ENCODE measurements at places on chromosomes 1 and 21. TPM values are rescaled to one million over a fixed set of nuclear protein-coding genes. Genes with fewer than 3 reads are reported as not detected.

ADAMTSL4 gene
- total RNA-seq = 18.4 TPM

TMEM79 gene
- 9.1 TPM for total RNA-seq

DCST1 gene
- total RNA-seq = not detected

KAZN gene
- 6.8 TPM for total RNA-seq

ATP1A2 gene
- not detected for total RNA-seq

CHRM3 gene
- total RNA-seq = not detected

DISC1 gene
- total RNA-seq = 0.47 TPM

SUSD4 gene
- total RNA-seq = 0.47 TPM

TXNDC12 gene
- total RNA-seq = 53.7 TPM

SPRR2A gene
- 0.39 TPM for total RNA-seq

TRMT13 gene
- total RNA-seq = 10.4 TPM

RBP7 gene
- 1.4 TPM for total RNA-seq

KDM5B gene
- total RNA-seq = 40.5 TPM

PLA2G2A gene
- not detected for total RNA-seq

RNF223 gene
- total RNA-seq = 0.08 TPM

GBP6 gene
- total RNA-seq = 0.61 TPM

MANEAL gene
- total RNA-seq = 0.78 TPM

TENT5C gene
- 0.15 TPM for total RNA-seq

HSPB7 gene
- total RNA-seq = not detected

OR10Z1 gene
- not detected for total RNA-seq

ODR4 gene
- total RNA-seq = 10.2 TPM

Data from hair follicular keratinocyte (primary cell).